Activated T-helper 2 cell treated with anti-CD3 and anti-CD28 coated beads, Interferon-gamma antibody, Interleukin-2, Interleukin-4, amounts not matched to agents 10 μg/mL and 5 μg/mL and 100 μg/mL, durations not matched to agents 14 hours and 24 hours and 36 hours (primary cell): ENCODE measurements at places on chromosomes 3 and 15. TPM values are rescaled to one million over a fixed set of nuclear protein-coding genes. Genes with fewer than 3 reads are reported as not detected.

- no peak for DNase-seq
Measured at GRCh38 chr15:35358824-35359223, 187.1 kb downstream of the DPH6 start.

GRCh38 chr3:158097081-158097592, 9.1 kb downstream of the SHOX2 start:
- DNase-seq: no peak

GRCh38 chr3:50445919-50446318, 57.5 kb downstream of the CACNA2D2 start:
- DNase-seq: no peak

GRCh38 chr3:193827040-193827669, 234.1 kb downstream of the OPA1 start:
- DNase-seq: no peak

DNA sequence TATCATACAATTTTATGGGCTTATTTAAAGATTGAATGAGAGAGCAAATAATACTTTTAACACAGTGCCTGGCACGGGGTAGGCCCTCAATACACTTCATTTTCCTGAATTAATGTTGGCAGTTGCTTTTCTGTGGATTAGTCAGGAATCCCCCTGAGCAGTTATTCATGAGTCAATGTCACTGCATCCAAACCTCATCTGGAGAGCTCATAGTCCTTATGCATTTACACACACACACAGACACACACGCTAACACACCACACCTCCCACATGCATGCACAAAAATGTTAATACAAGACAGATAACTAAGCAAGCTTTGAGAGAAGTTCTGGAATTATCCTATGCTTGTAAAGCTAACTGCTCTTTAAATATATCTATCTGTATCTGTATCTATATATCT, 34.0 kb upstream of the TNFAIP8L3 start:
- DNase-seq: no peak

GRCh38 chr15:57220205-57220604, 156.1 kb upstream of the CGNL1 start:
- no peak for DNase-seq

GRCh38 chr3:59938828-59939227, 889.0 kb upstream of the CFAP20DC start:
- DNase-seq: no peak

DNA sequence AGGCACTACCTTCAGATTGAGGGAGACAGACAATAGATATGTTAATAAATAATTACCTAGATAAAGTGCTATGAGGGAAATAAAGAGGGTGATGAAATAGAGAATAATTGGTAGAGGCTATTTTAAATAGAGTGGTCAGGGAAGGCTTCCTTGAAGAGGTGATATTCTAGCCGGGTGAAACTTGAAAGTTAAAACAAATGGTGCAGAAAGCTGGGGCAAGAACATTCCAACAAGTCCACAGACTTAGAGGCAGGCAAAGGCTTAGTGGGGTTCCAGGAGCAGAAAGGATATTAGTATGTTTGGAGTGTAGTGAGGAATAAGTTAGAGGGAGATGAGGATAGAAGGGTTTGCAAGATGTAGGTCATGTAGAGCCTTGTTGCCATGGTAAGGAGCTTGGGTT, 10.1 kb downstream of the HACD3 start:
- DNase-seq: no peak

- no peak for DNase-seq
Measured at GRCh38 chr15:63136742-63137141, 15.1 kb downstream of the LACTB start.

GRCh38 chr3:11932636-11933035, 71.6 kb upstream of the SYN2 start:
- DNase-seq: no peak

- no peak for DNase-seq
Measured at GRCh38 chr15:73362900-73363299, 5.9 kb downstream of the HCN4 start.

GRCh38 chr3:19202303-19202702, 54.0 kb downstream of the KCNH8 start:
- no peak for DNase-seq

DNA sequence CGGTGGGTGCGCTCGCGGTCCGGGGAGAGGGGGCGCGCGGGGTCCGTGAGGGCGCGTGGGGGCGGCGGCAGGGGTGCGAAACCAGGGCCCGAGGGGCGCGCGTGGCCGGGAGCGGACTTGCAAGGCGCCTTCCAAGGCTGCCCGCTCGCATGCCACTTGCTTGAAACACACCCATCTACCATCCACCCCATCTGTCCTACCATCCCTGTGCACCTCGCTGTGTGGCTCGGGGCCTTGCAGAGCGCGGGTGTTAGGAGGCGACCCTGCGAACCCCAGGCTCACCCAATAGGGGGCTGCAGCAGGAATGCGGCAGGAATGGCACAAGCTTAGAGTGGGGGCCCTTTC, 240 bp downstream of the CFAP100 start:
- DNase-seq: no peak

DNA sequence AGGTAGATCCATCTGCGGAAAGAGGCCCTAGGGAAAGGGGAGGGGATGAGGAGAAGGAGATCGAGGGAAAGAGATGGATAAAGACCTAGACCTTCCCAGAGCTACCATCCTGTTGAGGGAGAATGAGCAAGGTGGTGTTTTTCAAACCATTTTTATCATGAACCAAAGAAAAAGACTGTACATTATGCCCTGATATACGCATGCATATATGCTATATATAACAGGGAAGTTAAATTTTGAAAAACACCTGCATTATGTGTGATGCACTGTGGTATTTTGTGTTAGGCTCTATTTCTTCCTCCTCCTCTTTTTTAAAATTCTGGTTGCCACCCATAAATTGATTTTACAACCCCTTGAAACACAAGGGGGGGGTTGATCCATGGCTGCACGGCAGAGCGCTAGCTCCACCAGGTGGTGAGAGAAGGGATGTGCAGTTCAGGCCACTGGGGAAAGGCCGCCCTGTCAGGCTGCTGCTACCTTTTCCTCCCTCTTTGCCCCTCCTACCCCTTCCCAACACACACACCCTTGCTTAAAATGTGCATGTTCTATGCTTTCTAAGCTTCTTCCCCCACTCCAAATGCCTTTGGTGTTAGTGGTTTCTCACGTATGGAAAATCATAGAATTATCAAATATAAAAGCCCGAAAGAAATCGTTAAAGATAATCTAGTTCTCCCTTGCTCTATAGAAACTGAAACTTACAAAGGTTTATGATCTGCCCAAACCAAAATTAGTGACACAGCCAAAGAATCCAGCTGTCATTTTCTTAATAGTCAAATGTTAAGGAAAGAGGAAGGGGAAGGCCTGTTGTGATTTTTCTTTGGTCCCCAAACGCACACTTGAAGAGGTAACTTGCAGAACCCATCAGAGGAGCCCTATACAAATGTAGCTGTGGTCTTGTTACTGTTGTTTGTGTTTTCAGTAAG, 262.0 kb upstream of the UMPS start:
- DNase-seq: peak; percentile 22

DNA sequence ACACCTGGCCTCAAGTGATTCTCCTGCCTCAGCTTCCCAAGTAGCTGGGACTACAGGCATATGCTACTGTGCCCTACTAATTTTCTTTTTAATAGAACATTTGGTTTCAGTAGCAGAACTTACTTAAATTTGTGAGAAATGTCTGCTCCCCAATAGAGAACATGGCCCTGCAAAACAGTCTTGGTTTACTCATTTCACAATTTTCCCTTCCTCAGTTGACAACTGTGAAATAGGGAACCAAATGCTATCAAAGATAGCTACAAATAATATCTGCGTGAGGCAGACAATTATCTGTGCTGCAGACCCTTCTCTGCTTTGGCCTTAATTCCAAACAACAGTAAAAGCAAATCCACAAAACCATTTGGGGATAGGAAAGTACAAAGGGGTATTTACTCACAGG, 22.6 kb downstream of the METTL6 start:
- DNase-seq: no peak

DNA sequence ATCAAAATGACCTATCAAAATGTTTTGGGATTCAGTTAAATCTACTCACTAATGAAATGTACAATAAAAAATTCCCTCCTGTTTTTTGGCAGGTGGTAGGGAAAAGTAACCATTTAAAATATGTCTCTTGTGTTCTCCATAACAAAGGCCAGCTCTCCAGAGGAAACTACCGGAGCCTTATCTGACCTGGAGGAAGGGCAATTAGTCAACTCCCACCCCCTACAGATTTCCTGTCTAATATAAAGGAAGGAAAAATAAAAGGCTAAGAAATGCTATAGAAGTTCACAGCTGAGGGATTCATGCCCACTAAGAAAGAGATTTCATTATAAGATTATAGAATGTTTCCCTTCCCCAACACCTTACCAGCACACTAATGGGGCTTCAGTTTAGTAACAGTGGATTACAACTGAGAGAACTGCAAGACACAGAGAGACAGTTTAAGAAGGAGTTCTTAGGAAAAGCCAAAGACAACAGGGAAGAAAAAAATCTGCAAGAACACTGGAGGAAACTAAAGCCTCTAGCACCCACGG, 376.5 kb upstream of the KCNMB2 start:
- DNase-seq: no peak

- no peak for DNase-seq
Measured at GRCh38 chr3:17709236-17709810, 33.1 kb downstream of the TBC1D5 start.

DNA sequence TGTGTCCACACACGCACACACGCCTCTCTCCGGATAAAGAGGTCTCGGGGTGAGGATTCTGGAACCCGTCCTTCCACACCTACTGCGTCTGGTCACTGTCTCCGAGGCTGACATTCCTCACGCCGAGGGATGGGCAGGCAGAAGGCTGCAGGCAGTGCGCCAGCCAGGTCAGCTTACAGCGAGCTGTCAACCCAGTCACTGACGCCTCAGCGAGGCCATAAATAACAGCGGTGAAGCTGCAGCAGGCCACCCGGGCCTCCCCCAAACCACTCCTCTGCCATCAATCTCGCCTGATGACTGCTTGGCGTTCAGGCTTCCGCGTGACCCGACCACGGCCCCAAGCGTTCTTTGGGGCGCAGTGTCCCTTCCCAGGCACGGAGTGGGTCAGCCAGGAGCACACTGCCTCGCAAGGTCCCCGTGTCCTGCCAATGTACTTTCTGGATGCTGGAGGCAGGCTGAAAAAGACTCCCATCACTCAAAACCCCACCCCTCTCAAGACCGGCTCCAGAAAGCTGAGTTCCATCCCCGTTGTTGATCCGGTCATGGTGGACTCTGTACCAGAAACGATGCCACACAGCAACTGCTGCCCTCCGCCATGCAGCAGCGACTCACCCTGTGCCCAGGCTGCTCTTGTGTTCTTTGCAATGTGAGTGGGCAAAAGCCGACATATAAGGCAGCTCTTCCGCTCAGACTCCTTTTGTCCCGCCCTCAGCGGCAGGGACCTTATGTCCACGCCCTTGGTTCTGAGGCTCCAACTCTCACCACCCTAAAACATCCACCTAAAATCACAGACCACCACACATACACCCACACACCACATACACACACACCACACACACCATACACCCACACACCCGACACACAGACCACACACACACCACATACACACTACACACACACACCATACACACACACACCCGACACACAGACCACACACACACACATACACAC, 27.1 kb downstream of the CPN2 start:
- DNase-seq: no peak

GRCh38 chr3:184812662-184813042, 686 bp downstream of the VPS8 start:
- peak; percentile 28 for DNase-seq

DNA sequence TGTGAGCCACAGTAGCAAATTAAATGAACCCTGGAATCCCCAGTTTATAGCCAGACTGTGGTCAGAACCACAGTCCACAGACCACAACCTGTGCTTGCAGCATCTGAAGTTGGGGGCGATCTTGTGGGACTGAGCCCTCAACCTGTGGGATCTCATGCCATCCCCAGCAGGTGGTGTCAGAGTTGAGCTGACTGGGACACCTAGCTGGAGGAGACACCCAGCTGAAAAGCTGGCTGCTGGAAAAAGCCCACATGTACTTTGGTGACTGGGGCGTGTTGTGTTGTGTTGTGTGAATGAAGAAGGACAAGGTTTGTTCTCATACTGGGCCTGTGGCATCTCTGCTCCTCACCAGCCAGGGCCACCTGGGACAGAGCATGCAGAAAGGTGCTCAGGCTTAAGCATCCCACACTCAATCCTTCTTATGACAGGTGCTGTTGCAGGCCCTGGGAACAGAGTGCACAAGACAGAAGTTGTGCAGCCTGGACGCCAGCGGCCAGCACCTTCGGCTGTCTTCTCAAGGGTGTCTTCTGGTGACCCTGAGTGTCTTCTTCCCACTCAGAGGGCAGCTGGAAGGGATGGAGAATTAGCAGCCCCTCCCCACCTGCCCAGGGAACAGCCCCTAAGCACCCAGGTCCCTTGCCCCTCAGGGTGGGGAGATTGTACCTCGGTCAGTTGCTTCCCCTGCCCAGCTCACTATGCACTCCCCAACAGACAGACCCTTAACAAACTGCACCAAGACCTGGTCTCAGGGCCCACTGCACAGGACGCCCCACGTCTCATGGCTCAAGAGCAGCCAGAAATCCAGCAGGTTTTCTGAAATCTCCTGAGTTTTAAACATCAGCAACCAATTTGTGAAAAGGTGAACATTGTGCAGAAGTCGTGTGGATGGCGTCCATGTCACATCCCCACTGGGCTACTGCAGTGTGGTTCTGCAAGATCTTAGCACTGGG, 2.2 kb upstream of the UROC1 start:
- DNase-seq: no peak

DNA sequence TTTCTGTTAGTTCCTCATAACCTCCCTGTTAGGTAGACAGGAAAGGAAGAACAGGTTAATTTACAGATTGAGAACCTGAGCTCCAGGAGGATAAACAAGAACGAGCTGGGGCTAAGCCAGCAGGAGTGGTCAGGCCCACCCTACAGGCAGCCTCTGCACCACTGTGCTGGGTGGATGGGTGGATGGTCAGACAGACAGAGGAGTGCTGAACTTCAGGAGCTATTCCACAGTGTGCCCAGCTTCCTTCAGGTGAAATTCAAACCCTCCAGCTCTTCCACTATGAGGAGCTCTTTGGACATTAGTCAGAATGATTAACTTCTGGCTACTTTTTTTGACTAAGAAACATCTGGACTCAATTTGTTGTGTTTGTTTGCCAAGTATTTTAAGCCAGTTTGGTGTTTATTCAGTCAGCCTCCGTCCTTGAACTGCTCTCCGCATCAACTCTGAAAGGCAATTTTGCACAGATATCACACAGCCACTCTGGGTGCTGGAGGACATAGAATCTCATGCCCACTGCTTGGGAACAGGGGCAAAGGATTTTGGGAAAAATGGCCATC, 361.9 kb downstream of the CLSTN2 start:
- DNase-seq: no peak

MYZAP gene
- total RNA-seq: not detected in 2 replicates

RBMS3 gene
- 4.5 and 5.3 TPM in 2 replicates for total RNA-seq

SLC9C1 gene
- total RNA-seq: 0.37 TPM in 1 of 2 replicates, not detected in the other

ARL14 gene
- not detected in 2 replicates for total RNA-seq

LRRIQ4 gene
- 0.16 TPM in 2 replicates for total RNA-seq

SNX22 gene
- total RNA-seq: 0.98 and 1.4 TPM in 2 replicates

RBP2 gene
- total RNA-seq: not detected in 2 replicates

APPL1 gene
- 40.7 and 43.8 TPM in 2 replicates for total RNA-seq
